ENCODE measurements at places on chromosomes 7 and 10.
A peak's percentile ranks its signal among the peaks of the same experiment; 100 is the strongest.

GRCh38 chr10:60732807-60733516, 45.3 kb upstream of the CDK1 start:
- peak; percentile 50 for DNase-seq

- DNase-seq = no peak
Observed at GRCh38 chr7:133502498-133502897, 249.6 kb downstream of the EXOC4 start.

DNA sequence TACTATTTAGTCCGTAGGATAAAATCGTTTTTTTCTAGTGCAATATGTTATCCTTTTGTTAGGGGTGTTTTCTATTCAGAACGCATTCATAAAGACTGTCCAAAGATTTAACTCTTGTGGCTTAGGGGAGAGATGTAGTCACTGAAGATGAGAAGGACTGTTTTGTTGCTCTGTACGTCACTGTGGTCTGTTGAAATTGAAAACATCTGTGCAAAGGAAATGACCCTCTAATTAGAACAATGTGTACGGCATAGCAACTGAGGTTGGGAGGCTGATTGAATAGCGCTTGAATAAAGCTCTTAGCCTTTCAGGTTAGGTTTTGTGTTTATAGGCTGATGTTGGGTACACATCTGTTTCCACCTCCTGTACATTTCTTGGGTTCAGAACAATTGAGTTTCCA, 453.4 kb upstream of the AKR1E2 start:
- peak; percentile 80 for DNase-seq

DNA sequence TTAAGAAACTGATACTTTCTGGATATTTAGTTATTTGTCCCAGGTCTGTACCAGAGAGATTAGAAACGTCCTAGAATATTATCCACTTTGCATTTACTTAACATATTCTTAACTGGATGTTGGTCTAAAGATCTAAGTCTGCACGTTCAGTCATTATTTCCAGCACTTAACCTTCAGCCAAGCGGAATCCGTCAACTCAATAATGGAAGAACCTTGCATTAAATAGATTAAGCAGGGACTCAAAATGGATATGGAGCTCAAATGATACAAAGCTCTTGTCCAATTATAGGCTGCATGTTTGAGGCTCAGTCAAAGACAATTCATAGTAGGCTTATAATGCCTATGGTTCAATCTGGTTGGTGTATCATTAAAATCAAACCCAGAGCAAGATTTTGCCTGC, 162.9 kb downstream of the SEMA3D start:
- no peak for DNase-seq

DNA sequence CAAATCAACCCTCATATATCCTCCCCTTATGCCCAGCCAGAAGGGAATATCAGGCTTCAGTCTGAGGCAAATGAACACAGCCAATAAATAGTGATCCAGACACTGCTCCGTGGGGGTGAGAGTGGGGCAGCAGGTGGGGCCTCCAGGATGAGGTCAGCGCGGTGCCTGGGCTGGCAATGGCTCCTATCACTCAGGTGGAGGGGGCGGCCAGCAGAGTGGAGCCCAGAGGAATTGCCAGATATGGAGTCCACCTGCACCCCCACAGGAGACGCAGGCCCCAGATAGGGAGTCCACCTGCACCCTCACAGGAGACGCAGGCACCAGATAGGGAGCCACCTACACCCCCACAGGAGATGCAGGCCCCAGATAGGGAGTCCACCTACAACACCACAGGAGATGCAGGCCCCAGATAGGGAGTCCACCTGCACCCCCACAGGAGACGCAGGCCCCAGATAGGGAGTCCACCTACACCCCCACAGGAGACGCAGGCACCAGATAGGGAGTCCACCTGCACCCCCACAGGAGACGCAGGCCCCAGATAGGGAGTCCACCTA, 78.0 kb upstream of the PPP2R2D start:
- DNase-seq = no peak

- no peak for DNase-seq
Observed at GRCh38 chr7:117412946-117413559, 14.2 kb downstream of the ASZ1 start.

DNA sequence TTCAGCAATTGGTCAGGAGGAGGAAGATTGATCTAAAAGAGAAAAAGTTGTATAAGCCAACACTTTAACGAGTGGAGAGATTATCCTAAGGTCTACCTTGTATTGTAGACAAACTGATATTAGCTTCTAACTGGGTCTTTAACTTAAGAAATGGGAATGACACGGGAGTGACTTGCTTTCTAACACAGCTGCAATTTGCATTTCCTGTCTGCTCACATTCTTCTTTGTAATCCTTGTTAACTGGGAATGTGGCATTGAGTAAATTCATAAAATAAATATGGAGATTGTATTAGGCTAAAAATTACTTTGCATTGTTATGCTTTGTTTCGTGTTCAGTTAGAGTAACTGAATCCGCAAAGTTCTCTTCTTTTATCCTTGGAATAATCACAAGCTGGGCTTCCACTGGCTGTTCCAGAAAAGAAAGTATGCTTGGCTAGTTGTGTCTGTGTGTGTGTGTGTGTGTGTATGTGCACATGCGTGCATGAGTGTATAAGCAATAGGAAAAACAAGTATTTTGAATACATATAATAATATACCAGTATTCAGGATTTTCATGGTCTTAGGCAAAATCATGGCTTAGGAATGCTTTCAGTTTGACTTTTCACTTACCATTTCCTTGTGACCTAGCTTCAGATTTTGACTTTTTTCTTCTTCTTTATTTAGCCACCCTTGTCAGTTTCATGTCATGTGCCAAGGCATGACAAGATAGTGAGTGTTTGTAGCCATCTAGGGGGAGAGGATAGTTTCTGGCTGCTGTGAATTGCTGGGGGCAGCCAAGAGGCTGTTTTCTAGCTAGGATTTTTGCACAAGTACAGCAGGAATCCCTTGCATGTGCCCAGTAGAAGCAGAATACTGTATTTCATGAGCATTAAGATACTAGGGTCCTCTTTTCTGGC, 54.5 kb upstream of the FZD8 start:
- no peak for DNase-seq

GRCh38 chr7:154684666-154685563, 318.0 kb downstream of the PAXIP1 start:
- no peak for DNase-seq

DNA sequence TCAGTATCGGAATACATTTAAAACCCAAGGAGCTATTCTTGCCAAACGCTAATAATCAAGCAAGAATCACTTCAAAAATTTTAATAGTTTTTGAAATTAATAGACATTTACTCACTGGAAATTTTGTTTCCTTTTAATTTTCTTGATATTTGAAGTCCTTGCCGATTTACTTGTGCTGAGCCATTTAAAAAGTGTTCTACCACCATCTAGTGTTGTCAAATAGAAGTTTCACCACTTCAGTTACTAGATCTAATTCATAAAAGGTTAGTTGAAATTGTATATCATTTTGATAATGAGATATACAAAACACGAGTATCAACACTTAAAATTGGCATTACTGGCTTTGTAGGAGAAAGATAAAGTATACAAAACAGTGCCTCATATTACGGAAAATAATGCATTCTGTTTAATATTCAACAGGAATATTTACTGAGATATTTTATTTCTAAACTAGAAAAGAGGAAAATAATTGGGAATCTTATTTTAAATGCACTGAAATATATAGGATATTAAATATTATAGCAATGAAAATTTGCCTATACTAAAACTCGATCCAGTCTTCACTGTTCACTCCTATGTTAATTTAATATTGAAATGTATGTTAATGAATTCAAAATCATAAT, 664.8 kb upstream of the SEMA3D start:
- DNase-seq = peak; percentile 45

DNA sequence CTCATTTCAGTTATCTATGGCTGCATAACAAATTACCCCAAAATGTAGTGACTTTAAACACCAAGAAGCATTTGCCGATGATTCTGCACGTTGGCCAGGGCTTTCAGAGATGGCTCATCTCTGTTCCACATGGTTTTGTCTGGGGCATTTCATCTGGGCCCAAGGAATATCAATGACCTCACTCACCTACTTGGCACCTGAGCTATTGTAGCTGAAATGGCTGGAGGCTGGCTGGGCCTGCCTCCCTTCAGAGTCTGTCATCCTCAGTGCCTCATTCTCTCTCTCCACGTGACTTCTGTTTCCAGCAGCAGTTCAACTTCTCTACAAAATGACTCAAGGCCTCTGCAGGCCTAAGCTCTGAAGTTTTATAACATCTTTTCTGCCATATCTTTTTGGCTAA, 119.4 kb upstream of the PRR15 start:
- no peak for DNase-seq

DNA sequence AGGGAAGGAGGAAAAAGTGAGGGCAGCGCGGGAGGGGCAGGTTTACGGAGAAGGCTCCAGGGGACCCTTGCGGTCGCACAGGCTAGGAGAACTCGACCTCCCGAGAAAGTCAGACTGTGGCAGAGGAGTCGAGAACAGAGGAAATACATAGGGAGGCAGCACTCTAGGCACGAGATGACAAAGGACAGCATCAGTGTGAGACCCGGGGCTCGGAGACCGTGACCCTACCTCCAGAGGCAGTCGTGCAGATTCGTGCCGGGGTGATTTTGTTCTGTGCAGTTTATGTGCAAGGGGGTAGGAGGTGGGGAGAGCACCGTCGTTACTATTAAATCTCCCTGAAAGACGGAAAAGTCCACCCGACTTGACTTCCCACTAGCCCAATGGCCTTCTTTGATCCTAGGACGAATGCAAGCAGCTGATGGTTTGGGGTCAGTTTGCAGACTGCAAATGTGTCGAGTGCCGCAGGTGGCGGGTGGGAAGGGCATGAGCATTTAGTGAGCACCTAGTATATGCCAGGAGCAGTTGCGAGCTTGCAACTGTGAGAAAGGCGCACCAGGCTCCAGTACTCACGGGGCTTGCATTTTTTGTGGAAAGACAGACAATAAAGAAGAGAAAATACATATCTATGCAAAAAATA, 674 bp upstream of the OSBPL3 start:
- peak; percentile 27 for DNase-seq

- no peak for DNase-seq
Observed at GRCh38 chr10:43978091-43978490, 329.4 kb upstream of the ZNF32 start.

GRCh38 chr10:97529685-97530465, 31.2 kb downstream of the UBTD1 start:
- no peak for DNase-seq

DNA sequence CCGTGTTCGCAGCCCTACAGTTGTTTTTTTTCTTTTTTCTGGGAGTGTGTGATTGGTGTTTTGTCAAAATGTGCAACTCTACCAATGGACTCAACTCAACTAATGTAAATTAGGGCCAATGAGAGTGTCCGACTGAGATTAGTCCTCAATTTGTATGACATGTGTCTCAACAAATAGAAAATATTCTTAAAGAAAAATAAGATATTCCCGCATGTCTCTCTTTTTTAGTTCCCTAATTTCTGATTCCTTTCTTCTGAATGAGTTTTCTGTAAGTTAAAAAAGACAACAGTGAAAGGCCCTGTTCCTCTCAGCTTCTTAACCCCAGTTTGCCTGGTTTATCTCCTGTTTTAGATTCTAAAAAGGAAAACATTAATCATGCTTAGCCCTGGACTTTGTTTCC, 61.5 kb downstream of the ARID5B start:
- no peak for DNase-seq

Measured in GM03348 (cell line).